RKO (cell line): ENCODE measurements at places on chromosomes 13 and 19.

GRCh38 chr13:99842405-99842804 lies 129.2 kb downstream of the ZIC5 start:
- no peak for DNase-seq

GRCh38 chr19:51059715-51060114 lies 5.2 kb downstream of the KLK13 start:
- DNase-seq: no peak

- DNase-seq: no peak
Observed at GRCh38 chr13:44172281-44172810, 201.3 kb upstream of the SERP2 start.

- peak; percentile 16 for DNase-seq
Observed at GRCh38 chr13:27810461-27810860, 18.2 kb downstream of the GSX1 start.

DNA sequence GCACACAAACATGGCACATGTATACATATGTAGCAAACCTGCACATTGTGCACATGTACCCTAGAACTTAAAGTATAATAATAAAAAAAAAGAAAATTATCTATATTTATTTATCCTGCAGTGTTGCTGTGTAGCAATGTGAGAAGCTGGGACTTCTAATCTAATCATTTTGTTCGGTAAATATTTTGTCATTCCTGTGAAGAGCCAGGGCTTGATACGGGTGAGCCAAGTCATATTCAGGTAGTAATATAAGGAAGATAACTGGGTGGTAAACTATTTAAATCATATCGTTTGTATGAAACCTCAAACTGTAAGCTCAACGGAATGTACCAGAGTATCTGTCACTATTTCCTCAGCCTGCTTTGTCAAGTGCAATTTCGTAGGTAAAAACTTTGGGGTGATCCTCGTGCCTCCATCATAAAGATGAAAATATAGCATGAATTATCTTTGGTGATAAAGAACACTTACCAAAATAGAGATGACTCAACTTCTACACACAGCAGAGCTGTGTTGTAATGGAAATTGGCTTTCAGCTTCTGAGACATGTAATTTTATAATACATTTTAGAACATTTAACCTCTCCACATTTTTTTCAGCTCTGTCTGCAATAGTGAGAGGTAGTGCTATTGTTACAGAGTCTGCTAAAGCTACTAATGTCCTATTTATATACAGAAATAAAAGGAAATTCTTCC lies 92.9 kb downstream of the PCDH9 start:
- no peak for DNase-seq

DNA sequence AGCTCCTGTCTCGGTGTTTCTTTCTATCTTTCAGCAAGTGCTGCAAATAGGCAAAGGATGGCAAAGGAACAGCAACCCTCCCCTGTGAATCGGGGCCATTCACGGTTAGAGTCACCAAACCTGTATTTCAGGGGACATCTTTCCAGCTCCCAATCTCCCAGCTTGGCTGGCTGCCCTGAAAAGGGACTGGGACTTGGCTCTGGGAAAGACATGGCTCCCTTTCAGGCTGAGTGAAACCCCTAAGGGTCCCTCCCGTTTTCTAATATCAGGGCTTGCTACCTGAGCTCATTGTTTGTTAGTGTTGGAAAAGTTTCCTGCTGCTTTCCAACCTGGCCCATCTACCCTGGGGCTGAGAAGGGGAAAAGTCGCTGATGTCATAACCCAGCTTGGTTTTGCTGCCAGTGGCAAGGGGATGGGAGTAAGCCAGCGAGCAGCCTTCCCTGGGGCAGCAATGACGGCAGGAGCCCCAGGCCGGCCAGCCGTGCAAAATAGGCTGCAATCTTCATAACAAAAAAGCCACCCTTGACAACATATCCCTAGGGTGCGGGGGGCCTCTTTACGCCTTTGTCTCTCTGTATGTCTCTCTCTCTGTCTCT lies 29.9 kb downstream of the SERP2 start:
- no peak for DNase-seq

- DNase-seq: peak; percentile 86
Observed at GRCh38 chr13:42041684-42042035, 6.8 kb upstream of the DGKH start.

GRCh38 chr13:32902874-32903273 lies 113.3 kb upstream of the KL start:
- DNase-seq: no peak

- DNase-seq: no peak
Observed at GRCh38 chr19:51458051-51458645, at the start of gene SIGLEC8. Gene SIGLEC8, minus strand, starts transcription at chr19:51458454. Its CDS starts 67 bp downstream, at chr19:51458387.

- DNase-seq: no peak
Observed at GRCh38 chr13:32802159-32802558, 214.1 kb upstream of the KL start.

- no peak for DNase-seq
Observed at GRCh38 chr19:35254341-35255297, 5.8 kb downstream of the LSR start.

GRCh38 chr13:112187527-112188297 lies 120.8 kb downstream of the SOX1 start:
- no peak for DNase-seq

DNA sequence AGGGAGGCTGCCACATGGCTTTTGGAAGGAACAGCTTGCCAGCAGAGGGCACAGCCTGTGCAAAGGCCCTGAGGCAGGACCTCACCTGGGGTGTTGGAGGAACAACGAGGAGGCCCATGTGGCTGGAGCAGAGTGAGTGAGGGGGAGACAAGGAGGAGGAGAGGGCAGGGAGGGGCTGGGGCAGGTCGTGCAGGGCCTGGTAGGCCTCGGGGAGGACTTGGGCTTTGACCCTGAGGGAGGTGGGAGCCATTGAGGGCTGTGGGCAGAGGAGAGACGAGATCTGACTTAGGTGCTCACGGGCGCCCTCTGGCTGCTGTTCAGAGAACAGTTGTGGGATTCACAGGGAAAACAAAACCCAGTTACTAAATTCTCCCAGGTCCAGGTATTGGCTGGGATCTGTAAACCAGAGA lies 25.2 kb downstream of the ZNRF4 start:
- DNase-seq: peak; percentile 22

- no peak for DNase-seq
Observed at GRCh38 chr19:46499692-46500091, 4.0 kb upstream of the PNMA8B start.

DNA sequence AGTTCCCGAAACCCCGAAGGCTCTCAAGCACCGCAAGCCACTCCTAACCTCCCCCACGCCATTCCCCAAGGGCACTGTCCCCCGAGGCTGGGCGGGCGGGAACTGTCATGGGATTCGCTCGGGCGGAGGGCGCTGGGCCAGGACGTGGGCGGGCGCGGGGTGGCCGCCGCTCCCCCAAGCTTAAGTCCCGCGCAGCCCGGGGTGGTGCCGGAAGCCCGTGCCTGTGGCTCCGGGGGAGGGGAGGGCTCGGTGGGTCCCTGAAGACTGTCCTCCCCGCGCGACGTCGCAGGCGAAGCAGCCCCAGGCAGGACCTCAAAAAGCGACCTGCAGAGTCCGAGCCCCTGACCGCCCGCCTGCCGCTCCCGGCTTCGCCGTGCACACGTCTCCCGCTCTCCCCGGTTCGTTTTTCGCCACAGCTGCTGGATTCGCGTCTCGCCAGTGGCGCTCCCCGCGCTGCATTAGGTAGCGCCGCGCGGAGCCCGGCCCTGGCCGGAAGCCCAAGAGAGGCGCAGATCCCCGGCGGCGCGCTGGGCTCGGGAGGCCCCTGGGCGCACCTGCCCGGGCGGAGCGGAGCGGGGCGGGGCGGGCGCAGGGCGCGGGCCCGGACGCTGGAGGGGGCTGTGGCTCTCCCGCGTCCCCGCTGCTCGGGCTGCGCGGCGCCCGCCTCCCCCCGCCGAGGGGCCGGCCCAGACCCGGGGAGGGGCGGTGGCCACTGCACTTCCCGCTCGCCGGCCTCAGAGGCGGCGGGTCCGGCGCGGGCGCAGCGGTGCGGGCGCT lies at the start of gene FARP1:
Gene FARP1, plus strand, starts transcription at position 715 of the 777 bp plus-strand sequence. CDS start 70,149 bp downstream, outside the sequence.
- peak; percentile 69 for DNase-seq

- DNase-seq: no peak
Observed at GRCh38 chr13:37747071-37747612, 122.4 kb downstream of the TRPC4 start.

GRCh38 chr13:46369506-46370277 lies 17.4 kb downstream of the RUBCNL start:
- no peak for DNase-seq

- no peak for DNase-seq
Observed at GRCh38 chr13:77737583-77738200, 40.2 kb downstream of the SLAIN1 start.

GRCh38 chr19:52170304-52170703 lies 1.1 kb downstream of the ZNF836 start:
- DNase-seq: no peak

DNA sequence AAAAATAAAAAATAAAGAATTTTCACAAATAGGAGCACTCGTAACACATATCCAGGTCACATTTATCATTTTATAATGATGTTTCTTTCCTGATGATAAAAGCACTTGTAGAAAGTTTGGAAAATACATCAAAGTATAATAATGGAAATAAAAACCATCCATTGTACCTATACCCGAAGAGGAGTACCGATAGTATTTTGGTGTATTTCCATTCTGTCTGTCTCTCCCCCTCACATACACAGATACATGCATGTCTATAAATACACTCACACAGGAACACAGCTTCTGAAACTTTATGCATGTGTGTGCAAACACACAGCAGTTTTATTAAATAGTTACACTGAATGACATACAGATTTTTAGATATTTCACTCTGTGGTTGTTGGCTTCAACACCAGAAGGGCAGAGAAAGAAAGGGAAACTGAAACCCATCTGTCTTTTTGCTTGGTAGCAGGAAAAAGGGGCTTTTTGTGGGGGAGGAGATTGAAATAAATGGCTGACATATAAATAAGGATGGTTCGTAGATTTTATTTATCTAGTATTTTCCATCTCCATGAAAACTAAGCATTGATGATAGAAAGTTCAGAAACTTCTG lies 114.8 kb downstream of the LRCH1 start:
- no peak for DNase-seq

GRCh38 chr13:75073786-75074185 lies 408.2 kb downstream of the TBC1D4 start:
- DNase-seq: no peak

DNA sequence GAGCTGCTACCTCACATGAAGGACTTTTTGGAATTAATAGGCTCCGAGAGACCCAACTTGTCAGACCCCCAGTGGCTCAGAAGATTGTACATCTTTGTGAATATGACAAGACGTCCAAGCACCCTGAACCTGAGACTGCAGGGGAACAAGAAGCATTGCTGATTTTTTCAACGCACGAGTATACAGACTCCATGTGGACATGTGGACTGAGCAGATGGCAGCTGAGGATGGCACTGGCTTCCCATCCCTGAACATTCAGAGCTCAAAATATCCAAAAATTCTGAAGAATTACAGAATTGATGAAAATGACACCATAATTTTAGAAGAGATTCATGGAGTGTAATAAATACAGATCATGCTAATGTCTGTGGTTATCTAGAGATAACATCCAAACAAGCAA lies 254.1 kb downstream of the MZT1 start:
- DNase-seq: no peak

GRCh38 chr13:21976159-21976558 lies 305.3 kb downstream of the FGF9 start:
- no peak for DNase-seq

DNA sequence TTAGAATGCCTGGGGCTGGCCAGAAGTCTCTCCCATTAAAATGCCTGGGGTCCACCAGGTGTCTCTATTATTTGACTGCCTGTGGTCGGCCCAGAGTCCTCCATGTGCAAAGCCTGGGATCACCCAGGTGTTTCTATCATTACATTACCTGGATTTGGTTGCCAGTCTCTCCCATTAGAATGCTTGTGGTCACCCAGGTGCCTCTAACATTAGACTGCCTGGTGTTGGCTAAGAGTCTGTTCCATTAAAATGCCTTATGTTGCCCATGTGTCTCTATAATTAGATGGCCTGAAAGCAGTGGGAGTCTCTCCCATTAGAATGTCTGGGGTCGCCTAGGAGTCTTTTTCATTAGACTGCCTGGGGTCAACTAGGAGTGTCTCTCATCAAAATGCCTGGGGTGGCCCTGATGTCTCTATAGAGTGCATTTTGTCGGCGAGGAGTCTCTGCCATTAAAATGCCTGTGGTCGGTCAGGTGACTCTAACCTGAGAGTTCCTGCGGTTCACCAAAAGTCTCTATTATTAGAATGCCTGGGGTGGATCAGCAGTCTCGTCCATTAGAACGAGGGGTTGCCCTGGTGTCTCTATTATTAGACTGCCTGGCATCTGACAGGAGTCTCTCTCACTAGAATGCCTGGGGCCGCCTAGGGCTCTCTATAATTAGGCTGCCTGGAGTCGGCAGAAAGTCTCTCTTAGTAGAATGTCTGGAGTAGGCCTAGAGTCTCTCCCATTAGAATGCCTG lies 1540.5 kb downstream of the UQCRFS1 start:
- no peak for DNase-seq

DNA sequence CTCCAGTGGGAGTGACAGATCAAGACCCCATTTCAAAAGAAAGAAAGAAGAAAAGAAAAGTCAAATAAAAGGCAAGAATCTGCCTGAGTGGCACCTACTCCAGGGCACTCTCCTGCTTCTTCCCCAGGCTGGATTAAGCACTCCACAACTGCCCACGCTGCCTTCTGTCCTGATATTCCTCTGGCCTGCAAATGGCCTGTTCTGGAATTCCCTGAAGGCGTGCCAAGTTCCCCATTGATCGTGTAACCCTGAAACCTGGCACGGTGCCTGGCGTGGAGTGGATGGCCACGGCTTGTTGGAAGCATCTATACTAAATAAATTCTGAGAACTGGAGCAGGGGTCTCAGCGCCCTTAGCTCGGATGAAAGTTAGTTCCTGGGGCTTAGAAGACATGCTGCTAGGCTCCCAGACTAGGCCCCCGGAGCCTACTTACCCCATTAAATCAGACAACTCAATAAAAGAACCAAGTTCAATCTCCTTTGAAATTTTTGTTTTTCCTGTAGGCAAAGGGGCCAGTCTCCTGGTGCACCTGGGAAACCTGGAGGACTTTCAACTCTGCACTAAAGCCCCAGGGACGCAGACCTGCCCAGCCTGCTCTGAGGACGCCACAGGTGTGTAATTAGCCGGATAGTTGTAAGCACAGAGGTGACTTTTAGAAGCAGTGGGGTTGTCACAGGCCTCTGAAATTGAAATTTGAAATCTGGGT lies 21.9 kb downstream of the ANKRD27 start:
- no peak for DNase-seq

DNA sequence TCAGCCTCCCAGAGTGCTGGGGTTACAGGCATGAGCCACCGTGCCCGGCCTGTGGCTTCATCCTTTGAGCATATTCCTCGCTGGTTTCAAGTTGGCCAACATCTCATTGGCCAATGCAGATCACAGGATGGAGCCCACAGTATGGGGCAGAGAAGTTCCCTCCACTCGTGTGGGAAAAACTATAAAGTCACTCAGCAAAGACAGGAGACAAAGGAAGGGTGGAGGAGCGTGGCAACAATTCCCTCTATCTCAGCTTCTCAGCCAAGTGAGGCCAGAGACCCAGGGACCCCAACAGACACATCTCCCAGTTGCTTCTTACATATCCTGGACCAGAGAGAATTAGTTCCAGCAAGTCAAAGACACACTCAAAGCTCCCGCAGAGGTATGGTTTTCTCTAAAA lies 184.6 kb upstream of the SOX1 start:
- no peak for DNase-seq

DNA sequence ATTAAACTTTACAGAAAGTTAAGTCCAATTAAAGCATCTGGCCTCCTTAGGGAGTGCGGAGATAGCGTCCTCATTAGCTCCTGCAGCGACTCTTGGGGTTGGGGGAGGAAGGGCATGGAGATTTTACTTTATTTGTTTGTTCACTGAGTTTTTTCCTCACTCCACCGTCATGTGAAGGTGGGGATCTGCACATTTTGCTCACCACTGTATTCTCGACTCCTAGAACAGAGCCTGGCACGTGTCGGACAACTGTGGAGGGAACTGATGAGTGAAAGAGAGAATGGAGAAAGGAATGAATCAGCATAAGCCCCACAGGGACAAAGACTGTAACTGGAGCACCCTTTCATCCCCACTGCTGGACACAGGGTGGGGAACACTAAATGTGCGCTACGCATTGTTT lies 205.1 kb upstream of the TSHZ3 start:
- DNase-seq: no peak
